ENCODE measurements at places on chromosomes 6 and 20.

GRCh38 chr6:11414176-11414963, 123.2 kb upstream of the TMEM170B start:
- DNase-seq = peak; percentile 12

- DNase-seq = no peak
Observed at GRCh38 chr6:154592199-154592860, 81.8 kb upstream of the CNKSR3 start.

DNA sequence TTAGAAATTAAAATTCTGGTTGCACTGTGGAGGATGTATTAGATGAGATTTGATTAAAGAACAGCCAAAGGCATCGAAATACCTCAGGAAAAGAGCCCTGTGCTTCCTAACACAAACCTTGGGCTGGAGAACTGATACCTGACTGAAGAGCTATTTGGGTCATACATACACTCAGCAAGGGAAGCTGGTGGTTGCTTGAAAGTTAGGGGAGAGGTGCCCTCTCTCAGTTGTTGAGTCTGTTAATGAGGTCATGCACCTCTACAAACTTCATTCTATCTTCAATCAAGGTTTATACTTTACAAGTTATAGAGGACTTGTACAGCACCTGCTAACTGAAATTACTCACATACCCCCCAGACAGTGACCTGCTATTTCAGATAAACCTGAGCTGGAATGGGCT, 25.5 kb downstream of the FAM184A start:
- no peak for DNase-seq

DNA sequence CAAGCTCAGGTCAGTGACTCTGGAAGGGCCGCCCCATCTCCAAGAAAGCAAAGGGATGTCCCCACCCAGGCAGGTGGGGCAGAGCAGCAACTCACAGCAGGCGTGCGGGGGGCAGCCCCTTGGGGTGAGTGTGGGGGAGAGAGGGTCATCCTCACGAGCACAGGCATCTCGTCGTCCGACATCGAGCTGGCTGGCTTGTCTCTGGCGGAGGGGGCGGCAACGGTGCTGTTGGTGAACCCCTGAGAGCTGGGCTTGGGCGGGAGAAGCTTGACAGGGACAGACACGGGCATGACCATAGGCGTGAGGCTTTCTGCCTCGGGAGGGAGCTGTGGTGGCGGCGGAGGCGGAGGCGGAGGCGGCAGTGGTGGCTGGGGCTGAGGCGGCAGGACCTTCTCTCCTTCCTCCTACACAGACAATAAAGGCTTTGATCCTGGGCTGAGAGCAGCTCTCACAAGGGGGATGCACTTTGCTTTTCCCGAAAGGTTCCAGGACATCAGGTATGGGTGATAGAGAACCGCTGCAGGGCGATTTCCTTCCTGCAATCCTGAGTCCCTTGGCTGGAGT, 45.6 kb upstream of the MRPS10 start:
- no peak for DNase-seq

GRCh38 chr6:11756292-11756691, 22.3 kb downstream of the ADTRP start:
- DNase-seq = no peak
